Caco-2 (cell line): ENCODE measurements at places on chromosomes 5 and 9.

DNA sequence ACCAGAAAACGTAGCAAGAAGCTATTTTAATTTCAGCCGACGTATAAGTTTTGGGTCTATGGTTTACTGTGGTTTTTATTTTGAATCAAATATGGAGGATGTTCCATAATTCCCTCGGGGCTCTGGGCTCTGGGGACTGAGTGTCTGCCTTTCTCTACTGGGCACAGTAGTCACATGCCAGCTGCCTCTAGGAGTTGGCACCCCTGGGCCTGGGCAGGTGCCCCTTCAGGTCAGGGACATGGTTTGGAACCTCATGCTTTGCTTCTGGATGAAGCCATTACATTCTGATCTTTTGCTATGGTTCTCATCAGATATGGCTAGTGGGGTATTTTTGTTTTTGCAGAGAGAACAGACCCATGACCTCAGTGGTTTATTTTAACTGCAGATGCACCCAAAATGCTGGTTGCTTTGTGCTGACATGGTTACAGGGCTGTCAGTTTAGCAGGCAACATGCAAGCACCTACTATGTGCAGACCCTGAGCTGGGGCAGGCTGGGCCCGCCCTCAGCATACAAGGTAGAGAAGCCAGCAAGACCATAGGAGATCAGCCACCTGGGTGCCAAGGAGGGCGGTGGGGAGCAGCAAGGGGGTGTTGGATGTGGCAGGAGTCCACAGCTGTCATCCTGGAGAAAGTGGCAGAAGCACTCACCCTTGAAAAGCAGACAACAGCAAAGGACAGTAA is 54.5 kb upstream of the PSD2 start:
- no peak for DNase-seq

- no peak for DNase-seq
Measured at GRCh38 chr9:35001285-35001677, 11.7 kb downstream of the DNAJB5 start.

DNA sequence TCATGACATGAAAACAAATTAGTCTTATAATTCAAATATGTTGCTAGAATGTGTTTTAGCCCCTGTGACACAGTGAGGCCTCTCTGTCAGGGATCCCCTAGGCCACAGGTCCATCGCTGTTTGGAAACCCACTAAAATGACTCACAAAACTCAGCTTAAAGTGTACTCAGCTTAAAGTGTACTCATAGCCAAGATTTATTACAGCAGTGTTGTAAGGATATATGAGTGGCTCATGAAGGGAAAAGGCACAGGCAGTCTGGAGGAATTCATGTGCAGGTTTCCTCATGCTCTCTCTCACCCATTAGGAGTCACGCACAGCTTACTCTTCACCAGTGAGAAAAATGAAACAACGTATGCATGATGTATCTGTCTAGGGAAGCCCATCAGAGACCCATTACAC is 24.4 kb upstream of the TGFBI start:
- DNase-seq, result no peak

GRCh38 chr9:89489548-89490530 is 8.1 kb downstream of the SEMA4D start:
- no peak for DNase-seq

DNA sequence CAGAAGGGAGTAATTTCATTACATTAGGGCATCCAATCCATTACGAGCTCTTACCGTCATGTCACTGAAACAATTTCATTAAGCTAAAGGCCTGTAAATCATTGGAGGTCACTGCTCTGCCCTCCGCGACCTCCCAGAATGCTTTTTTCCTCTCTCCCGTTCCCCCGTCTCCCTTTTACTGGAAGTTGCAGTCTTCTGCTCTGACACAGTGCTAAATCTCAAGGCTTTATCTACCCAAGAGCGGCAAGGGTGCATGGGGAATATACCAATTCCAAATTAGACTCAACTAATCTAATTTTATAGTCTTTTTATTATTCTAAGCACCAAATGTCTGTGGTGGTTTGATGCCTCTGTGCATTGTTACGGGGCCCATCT is 265.7 kb upstream of the PANK3 start:
- no peak for DNase-seq

- no peak for DNase-seq
Measured at GRCh38 chr5:1285141-1285540, 9.7 kb downstream of the TERT start.

DNA sequence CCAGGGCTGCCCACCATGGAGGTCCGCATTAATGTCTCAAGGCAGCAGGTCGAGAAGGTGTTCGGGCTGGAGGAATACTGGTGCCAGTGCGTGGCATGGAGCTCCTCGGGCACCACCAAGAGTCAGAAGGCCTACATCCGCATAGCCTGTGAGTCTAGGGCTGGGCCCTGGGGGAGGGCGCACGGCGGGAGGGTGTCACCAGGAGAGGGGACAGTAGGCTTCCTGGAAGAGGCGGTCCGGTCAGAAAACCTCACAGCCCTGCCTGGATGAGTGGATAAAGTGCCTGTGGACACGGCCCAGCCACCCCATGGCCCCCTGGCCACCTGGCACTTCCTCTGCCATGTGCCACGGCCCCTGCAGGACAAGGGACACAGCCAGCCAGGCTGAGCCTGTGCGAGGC is 31.0 kb downstream of the HK3 start:
- no peak for DNase-seq

- no peak for DNase-seq
Measured at GRCh38 chr9:78694974-78695373, 398.0 kb downstream of the PSAT1 start.

GRCh38 chr9:20997503-20998076 is 33.9 kb downstream of the HACD4 start:
- no peak for DNase-seq

DNA sequence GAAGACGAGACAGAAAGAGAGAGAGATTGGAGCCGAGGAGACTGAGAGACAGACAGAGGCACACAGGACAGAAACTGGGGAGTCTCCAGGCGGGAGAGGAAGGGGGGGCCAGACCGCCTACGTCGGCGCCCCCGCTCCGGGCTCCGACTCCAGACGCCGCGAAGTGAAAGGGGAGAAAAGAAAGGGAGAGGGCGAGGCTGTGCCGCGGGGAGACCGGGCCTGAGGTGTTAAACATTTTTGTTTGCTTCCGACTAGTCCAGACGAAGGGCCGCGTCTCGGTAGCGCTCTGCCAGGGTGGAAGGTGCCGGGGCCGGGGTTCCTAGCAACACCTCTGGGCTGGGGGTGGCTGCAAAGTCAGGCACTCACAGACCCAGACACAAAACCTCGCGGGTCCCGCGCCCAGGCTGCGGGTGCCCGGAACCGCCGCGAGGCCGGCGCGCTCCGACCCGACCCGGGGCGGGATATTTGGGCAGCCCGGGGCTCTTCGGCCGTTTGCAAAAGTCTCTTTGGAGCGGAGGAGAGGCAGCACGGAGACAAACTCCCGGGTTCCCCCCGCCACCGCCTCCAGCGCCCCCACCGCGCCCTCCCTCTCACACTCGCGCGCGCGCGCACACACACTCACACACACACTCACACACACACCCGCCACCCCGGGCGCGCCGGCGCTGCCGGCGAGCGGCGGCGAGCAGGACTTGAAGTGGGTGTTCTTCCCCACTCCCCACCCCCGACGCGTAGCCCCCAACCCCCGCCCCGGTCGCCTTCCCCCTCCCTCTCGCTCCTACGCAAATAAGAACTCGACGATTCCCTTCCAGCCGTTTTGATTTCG is 626 bp upstream of the FST start:
- no peak for DNase-seq

DNA sequence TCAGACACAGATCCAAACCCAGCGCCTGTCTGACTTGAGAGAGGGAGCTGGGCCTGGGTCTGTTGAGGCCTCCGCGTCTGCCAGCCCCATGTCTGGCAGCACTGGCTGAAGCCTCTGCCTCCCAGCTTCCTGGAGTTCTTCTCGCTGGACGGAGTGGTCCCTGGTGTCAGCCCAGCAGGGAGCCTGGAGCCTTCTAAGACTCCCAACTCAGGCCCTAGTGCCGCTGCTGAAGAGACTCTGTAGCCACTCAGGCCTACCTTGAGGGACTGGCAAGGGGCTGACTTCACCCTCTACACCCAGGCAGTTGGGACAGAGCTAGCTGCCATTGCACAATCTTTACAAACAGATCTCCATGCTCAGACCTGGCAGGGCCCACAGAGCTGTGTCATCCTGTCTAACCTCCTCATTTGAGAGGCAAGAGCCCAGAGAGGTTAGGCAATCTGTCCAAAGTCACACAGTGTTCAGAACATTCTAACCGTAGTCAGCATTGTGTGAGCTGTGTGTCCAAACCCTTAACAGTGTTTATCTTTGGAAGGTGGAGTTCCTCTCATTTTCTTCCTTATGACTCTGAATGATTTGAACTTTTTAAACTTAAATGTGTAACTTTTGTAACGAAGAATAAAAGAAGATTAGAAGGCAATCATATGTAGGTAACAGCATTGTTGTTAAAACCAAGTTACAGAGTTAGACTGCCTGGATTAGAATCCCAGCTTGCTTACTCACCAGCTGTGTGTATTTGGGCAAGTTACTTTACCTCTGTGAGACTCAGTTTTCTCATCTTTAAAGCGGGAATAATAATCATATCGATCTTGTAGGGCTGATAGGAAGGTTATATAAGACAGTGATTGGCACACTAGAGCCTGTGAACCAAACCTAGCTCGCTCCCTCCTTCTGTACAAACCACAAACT is 4.6 kb upstream of the DUSP1 start:
- DNase-seq, result peak; percentile 70

DNA sequence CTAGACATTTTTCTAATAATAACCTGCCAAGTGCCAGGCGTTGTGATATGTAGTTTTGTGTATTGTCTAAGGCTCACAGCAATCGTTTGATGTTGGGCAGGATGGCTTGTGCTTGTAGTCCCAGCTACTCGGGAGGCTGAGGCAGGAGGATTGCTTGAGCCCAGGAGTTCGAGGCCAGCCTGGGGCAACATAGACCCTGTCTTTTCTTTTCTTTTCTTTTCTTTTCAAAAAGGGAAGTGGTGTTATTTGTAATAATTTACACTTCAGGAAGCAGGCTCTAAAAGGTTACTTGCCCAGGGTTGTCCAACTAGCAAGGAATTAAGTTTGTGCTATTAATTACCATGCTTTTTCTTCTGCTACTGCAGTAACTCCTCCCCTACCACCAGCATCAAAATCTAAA is 3.2 kb downstream of the ZNF131 start:
- DNase-seq, result no peak

DNA sequence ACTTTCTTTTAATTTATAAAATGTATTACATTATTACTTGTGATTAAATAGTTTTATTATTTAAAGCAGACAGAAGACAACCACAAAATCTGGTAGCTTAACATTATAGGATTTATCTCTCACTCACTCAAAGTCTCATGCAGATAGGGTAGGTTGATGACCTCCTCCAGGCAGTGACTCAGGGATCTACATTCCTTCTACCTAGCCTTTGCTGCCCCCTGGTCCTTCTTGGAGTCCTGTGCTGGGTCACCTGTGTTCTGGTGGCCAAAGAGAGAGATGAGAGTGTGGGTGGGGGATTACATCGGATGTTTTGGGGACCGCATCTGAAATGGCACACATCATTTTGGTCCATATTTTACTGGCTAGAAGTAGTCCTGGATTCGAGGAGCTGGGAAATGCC is 95.7 kb upstream of the CTSL start:
- no peak for DNase-seq

DNA sequence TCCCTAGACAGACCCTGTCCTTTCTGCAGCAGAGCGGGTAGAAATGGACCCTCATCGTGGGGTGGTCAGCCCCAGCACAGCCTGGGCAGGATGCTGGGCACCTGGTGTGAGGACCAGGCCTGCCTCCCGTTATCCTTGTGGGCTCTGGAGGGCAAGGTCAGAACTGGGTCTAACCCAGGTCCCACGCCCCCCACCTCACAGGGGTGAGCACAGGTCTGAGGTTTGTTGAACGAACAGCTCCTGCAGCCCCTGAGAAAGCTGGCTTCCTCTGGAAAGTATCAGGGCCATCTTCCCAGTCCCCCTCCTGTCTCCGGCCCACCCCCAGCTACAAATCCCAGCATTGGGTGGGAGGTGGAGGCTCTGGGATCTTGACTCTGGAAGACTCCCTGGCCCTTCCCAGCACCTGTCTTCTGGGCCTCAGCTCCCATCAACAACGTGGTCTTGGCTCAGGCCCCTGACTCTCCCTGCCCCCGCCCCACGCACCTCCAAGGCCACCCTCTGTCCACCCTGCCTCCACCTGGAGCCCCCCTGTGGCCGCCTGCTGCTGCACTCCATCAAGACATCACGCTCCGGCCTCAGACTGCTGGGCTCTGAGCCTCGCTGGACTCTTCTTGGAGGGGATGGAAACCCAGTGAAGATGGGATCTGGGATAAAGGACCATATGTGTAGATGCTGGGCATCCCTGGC is 30.1 kb upstream of the CNOT6 start:
- no peak for DNase-seq

- DNase-seq, result no peak
Measured at GRCh38 chr5:143889986-143890385, 78.0 kb downstream of the HMHB1 start.

GRCh38 chr5:172150514-172151425 is 37.3 kb downstream of the STK10 start:
- DNase-seq, result no peak

DNA sequence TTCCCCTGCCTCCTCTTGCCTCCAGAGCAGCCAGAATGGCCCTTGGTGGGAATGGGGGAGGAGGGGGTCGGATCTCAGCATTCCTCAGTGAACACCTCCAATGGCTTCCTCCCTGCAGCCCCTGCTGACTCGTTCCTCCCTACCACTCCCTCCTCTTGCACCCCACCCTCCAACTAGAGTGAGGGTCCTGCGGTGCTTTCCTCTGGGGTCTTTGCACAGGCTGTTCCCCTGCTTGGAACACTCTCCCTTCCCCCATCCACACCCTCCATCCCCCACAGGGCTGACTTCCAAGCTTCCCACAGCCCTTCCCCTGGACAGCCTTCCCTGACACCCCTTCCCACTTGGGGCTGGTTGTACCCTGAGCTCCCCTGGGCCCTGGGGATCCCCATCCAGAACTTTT is 70.4 kb upstream of the NEK6 start:
- no peak for DNase-seq

GRCh38 chr5:174381241-174381640 is 335.7 kb downstream of the NSG2 start:
- DNase-seq, result no peak

GRCh38 chr9:18398038-18398437 is 75.9 kb upstream of the ADAMTSL1 start:
- no peak for DNase-seq

- peak; percentile 81 for DNase-seq
Measured at GRCh38 chr5:134371834-134372340, 518 bp downstream of the UBE2B start.

GRCh38 chr5:179577286-179577960 is 27.1 kb downstream of the RUFY1 start:
- no peak for DNase-seq
